ENCODE measurements at places on chromosomes 11 and 22. TPM values are rescaled to one million over a fixed set of nuclear protein-coding genes. Genes with fewer than 3 reads are reported as not detected.

DNA sequence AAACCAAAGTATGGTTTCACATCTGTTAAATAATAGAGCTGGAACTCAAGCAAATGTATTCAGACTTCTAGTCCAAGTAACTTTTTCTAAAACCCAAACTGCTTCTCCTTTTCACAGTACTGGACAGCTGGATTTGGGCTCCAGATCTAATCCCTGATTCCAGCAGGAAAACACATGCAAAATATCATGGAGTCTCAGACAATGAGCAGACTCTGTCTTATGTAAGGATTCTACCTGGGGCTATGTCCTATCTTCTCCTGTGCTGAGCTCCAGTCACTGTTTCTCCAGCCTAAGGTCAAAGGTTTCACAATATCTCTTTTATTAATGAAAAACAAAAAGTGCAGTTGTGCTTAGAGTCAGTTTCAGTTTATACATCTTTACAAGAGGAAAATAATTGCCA is 83.2 kb upstream of the EED start:
- no peak for DNase-seq

- DNase-seq, result peak; percentile 55
These were observed 9.4 kb upstream of the SF1 start for GRCh38 chr11:64787526-64788320.

GRCh38 chr22:38826386-38826785 is 17.4 kb downstream of the NPTXR start:
- no peak for DNase-seq

Gene OR52I2
- total RNA-seq, result not detected

Gene OR52E8
- not detected for total RNA-seq

Data from activated T-cell treated with anti-CD3 and anti-CD28 coated beads, Interleukin-2, amount 50 U/mL, for 4 hours (primary cell).